ENCODE measurements at places on chromosomes 1 and 21. TPM values are rescaled to one million over a fixed set of nuclear protein-coding genes. Genes with fewer than 3 reads are reported as not detected.
A peak's percentile ranks its signal among the peaks of the same experiment; 100 is the strongest.

OR10T2 gene
- total RNA-seq, result not detected

GRCh38 chr1:88327391-88328267, 356.4 kb upstream of the PKN2 start:
- no peak for DNase-seq

- peak; percentile 89 for DNase-seq
These were observed 178.4 kb downstream of the PSMG1 start for GRCh38 chr21:39004634-39005501.

- no peak for DNase-seq
These were observed 53.7 kb downstream of the ZBTB8A start for GRCh38 chr1:32592943-32593342.

- DNase-seq, result no peak
These were observed 5.7 kb downstream of the TMEM50A start for GRCh38 chr1:25343872-25344271.

GRCh38 chr1:115224636-115225035, 113.4 kb downstream of the NGF start:
- DNase-seq, result no peak

DNA sequence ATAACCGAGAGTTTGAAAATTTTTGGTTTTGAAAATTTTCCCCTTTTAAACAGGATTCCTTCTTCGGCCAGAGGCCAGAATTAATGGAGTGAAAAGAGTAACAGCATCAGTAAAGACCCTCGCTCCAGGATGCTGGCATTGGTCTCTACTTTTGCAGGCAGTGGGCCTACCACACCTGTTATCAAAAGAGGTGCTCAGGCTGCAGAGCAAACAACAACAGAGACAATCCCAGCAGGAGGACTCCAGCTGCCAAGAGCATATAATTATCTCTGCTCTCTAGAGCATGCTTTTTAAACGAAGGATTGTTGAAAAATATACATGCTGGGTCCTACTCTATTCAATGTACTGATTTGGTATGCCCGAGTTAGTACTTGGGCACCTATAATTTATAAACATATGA, 1048.5 kb downstream of the PLA2G4A start:
- DNase-seq, result no peak

Measured in posterior vena cava (tissue), 2 donors.